ENCODE measurements at places on chromosomes 6 and 20.

DNA sequence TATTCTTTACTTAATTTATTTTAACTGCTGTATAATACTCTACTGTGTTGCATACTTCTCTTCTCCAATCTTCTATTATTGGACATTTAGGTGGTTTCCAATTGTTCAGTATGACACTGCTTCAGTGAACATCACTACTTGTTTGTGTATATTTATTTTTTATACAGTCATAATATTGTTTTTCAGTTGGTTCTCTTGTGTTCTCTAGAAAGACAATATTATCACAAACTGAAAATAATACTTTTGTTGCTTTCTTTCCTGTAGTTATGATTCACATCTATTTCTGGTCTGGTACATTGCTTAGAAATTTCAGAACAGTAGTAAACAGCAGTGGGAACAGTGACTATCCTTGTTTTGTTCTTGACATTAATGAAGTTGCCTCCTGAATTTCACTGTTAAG, 62.8 kb upstream of the GTSF1L start:
- DNase-seq = no peak
- H3K27me3 ChIP-seq = no peaks in the 10 kb centered on the region
- H3K27ac ChIP-seq = no peak overlapping the region
- no peaks in the 10 kb centered on the region for H3K4me1 ChIP-seq
- H3K4me3 ChIP-seq = no peak overlapping the region

- H3K27me3 ChIP-seq = no peaks in the 10 kb centered on the region
- DNase-seq = no peak
- peaks cover 6% of the 10 kb centered on the region for H3K4me1 ChIP-seq
- H3K4me3 ChIP-seq = no peak overlapping the region
- no peaks in the 10 kb centered on the region for H3K36me3 ChIP-seq
- no peak overlapping the region for H3K27ac ChIP-seq
These were observed 152.6 kb upstream of the SMLR1 start for GRCh38 chr6:130674604-130675003.

GRCh38 chr20:1465470-1466210, 1.0 kb downstream of the NSFL1C start:
- DNase-seq = no peak
- H3K4me3 ChIP-seq = peak overlapping the region; percentile 88
- peaks cover 27% of the 10 kb centered on the region for H3K36me3 ChIP-seq

- H3K36me3 ChIP-seq = no peaks in the 10 kb centered on the region
- no peaks in the 10 kb centered on the region for H3K27me3 ChIP-seq
- no peaks in the 10 kb centered on the region for H3K4me1 ChIP-seq
- no peak overlapping the region for H3K27ac ChIP-seq
- no peak for DNase-seq
- H3K4me3 ChIP-seq = no peak overlapping the region
These were observed 30.0 kb downstream of the SYNDIG1 start for GRCh38 chr20:24499472-24499871.

DNA sequence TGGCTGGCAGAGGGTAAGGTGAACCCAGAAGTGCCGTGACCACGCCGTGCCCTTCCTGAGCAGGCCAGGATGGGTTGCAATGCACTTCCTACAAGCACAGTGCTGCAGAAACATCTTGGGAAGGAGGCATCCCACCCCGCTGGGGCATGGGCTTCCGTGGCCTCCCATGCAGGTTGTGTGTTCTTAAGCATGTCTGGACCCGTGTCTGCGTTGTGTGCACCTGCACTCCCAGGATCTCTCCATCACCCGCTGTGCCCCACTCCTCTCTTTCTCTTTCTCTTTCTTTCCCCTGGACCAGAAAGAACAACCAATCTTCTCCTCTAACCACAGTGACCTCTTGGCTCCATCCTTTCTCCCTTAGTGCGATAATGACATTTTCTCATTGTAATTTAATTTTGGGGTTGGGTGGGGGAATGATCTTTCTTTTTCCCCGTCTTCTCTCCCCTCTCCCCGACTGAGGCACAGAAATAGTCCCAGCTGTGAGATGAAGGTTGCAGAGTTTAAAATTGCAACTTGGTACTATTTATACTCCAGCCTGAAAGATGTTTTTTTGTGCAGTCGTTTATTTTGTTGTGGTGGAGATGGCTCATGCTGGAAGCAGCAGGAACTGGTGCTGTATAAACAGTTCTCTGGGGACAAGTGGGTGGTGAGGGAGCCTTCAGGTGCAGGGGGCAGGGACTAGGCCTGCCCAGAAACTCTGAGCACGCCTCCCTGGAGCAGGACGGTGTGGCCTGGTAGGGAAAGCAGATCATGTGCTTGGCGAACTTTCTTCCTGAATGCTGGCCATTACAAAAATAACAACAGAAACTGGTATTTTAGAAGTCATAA, 20.5 kb downstream of the BCAS4 start:
- H3K4me3 ChIP-seq = no peak overlapping the region
- H3K27ac ChIP-seq = no peak overlapping the region
- H3K27me3 ChIP-seq = no peaks in the 10 kb centered on the region
- peak; percentile 53 for DNase-seq
- 0 out of 2 replicates have a peak, but pooled peaks cover 7% of the 10 kb centered on the region for H3K4me1 ChIP-seq

GRCh38 chr6:3390698-3391097, 66.2 kb downstream of the SLC22A23 start:
- H3K4me1 ChIP-seq = no peaks in the 10 kb centered on the region
- peak overlapping the region; percentile 50 for H3K27ac ChIP-seq
- peak; percentile 82 for DNase-seq
- H3K36me3 ChIP-seq = no peaks in the 10 kb centered on the region
- H3K4me3 ChIP-seq = no peak overlapping the region
- no peaks in the 10 kb centered on the region for H3K27me3 ChIP-seq
